ENCODE measurements at places on chromosomes 11 and 22. TPM values are rescaled to one million over a fixed set of nuclear protein-coding genes. Genes with fewer than 3 reads are reported as not detected.

PPARA gene
- 57.9 TPM for total RNA-seq

RNH1 gene
- total RNA-seq = 108 TPM

- DNase-seq = no peak
Observed at GRCh38 chr11:990101-990500, 46.4 kb downstream of the MUC6 start.

DNA sequence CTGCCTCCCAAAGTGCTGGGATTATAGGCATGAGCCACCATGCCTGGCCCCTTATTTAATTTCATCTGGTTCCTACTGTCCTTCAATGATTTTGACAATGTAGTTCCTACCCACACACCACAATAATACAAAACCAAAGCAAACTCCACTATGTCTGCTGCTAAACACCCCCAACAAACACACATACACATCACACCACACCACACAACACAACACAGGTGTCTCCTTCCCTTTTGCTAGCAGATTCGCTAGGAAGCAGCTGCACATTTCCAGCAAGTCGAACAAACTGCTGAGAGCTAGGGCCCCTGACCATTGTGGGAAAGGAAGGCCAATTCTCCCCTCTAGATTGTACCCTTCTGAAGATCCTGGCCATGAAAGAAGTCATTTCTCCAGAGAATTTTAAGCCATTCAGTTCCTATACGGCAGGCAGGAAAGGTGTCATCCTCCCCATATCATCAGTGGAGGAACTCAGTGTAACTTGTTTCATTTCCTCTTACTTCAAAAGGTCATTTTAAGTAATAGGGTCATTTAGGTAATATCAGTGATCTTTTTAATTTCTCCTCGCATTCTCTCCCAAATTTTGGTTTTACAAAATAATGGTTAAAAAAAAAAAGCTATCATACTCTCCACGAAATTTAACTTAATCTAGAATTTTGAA is 18.5 kb downstream of the NUMA1 start:
- DNase-seq = no peak

DNA sequence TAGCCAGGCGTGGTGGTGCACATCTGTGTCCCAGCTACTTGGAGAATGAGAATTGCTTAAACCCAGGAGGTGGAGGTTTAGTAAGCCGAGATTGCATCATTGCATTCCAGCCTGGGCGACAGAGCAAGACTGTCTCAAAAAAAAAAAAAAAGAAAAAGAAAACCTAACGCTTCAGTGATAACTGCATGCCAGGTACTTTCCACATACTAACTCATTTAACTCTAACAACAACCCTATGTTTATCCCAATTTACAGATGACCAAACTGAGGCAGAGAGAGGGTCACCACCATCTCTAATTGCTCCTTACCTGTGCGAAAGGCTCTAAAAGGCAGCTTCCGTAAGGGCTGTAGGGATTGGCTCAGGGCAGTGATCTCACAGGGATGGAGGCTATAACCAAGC is 11.6 kb downstream of the PISD start:
- DNase-seq = no peak

GRCh38 chr11:133969112-133969511 is 12.3 kb upstream of the IGSF9B start:
- no peak for DNase-seq
